Smooth muscle cell of the umbilical artery (primary cell): ENCODE measurements at places on chromosomes 16 and 17. TPM values are rescaled to one million over a fixed set of nuclear protein-coding genes. Genes with fewer than 3 reads are reported as not detected.

Gene CD79B
- total RNA-seq = not detected in 2 replicates

Gene CSH2
- not detected in 2 replicates for total RNA-seq

Gene TMEM220
- total RNA-seq = 0.69 and 1.2 TPM in 2 replicates

Gene CA5A
- total RNA-seq = not detected in 2 replicates

Gene RDM1
- 0.30 and 0.46 TPM in 2 replicates for total RNA-seq

Gene SEZ6L2
- total RNA-seq = 18.4 and 37.0 TPM in 2 replicates

Gene OMG
- total RNA-seq = not detected in 2 replicates

Gene CCL17
- not detected in 2 replicates for total RNA-seq

Gene FSCN2
- total RNA-seq = 1.2 and 2.7 TPM in 2 replicates

Gene ZNF385C
- total RNA-seq = not detected in 2 replicates

Gene C16orf92
- not detected in 2 replicates for total RNA-seq

Gene GPT2
- total RNA-seq = 32.1 and 36.9 TPM in 2 replicates

Gene GSG1L
- total RNA-seq = not detected in 2 replicates

Gene HCRT
- not detected in 2 replicates for total RNA-seq

Gene KRTAP4-1
- not detected in 2 replicates for total RNA-seq

Gene FTO
- 105 and 152 TPM in 2 replicates for total RNA-seq

Gene NUFIP2
- 38.3 and 51.5 TPM in 2 replicates for total RNA-seq

Gene SMIM36
- not detected in 2 replicates for total RNA-seq

Gene ERN1
- 27.4 and 41.6 TPM in 2 replicates for total RNA-seq

Gene KRT15
- 1.8 and 8.6 TPM in 2 replicates for total RNA-seq

Gene NTN1
- total RNA-seq = 0.37 and 0.59 TPM in 2 replicates

Gene SRL
- not detected in 2 replicates for total RNA-seq

Gene ST6GALNAC1
- not detected in 2 replicates for total RNA-seq

Gene CRISPLD2
- 47.8 and 487 TPM in 2 replicates for total RNA-seq

Gene TBX21
- total RNA-seq = not detected in 2 replicates

Gene ABCC12
- total RNA-seq = not detected in 2 replicates

Gene HOXB7
- total RNA-seq = 3.3 and 3.4 TPM in 2 replicates
